ENCODE measurements at places on chromosomes 6 and 20.

DNA sequence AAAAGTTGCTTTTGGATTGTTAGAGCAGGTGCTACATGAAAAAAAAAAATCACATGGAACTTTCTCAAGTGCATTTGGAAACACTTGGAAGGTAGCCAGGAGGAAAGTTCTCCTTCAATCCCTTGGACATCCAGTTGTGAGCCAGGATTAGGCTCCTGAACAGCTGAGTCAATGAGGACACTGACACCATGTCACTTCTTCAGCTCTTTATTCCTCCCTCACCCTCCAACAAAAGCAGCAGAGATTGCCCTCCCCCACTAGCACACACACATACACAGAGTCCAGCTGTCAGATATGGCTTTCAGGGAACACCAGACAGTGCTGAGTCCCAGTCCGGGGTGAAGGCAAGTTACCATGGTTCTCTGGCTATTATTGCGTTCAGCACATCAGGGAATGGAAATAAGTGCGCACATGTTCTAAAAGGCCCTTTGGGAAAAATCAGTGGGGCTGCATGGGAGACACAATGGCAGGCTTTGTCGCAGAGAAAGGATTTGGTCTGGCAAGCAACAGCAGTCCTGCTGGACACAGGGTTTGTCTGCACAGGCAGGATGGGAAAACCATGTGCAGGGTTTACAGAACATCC lies 124.7 kb upstream of the MARCKS start:
- DNase-seq, result no peak

- no peak for DNase-seq
These were observed 2.6 kb downstream of the SMIM29 start for GRCh38 chr6:34246249-34246562.

- no peak for DNase-seq
These were observed 52.9 kb upstream of the PLCB4 start for GRCh38 chr20:9015984-9016324.

- DNase-seq, result no peak
These were observed 102.1 kb downstream of the ATG5 start for GRCh38 chr6:106223300-106223930.

DNA sequence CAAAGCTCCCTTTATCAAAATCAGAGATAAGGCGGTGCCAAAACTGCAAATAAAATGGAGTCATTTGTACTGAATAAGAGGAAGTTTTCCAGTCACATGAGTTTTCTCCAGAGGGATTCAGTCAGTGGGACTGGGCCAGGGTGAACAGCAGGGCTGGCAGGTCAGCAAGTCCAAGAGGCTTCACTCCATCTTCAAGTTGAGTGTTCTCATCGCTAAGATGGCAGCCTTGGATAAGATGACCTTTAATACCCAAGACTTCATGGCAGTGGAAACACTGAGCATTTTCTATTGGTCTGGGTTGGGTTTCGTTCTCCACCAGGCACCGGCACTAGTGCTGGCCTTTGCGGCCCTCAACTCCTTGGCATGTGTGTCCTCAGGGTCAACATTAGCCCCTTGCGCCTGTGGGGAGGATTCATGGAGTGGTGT lies 29.3 kb upstream of the IGF2R start:
- no peak for DNase-seq

DNA sequence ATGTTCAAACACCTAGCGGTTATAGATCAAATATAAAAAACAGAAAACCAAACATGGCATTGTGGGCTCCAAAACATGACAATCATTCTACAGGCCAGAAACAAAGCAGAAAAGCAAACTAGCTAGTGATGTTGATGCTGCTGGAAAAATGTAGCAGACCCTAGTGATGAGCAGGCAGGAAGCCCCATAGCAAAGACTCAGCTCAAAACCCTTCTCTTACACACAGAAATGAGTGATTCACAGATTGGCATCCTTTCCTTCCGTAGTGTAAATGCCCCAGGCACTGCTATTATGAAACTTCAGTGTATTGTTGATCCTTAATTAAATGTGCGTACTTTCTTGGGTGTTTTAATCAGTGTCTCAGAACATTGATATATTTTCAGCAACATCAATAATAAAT lies 425.1 kb downstream of the UTRN start:
- DNase-seq, result peak; percentile 21

GRCh38 chr6:131379948-131380347 lies 193.1 kb upstream of the ARG1 start:
- no peak for DNase-seq

DNA sequence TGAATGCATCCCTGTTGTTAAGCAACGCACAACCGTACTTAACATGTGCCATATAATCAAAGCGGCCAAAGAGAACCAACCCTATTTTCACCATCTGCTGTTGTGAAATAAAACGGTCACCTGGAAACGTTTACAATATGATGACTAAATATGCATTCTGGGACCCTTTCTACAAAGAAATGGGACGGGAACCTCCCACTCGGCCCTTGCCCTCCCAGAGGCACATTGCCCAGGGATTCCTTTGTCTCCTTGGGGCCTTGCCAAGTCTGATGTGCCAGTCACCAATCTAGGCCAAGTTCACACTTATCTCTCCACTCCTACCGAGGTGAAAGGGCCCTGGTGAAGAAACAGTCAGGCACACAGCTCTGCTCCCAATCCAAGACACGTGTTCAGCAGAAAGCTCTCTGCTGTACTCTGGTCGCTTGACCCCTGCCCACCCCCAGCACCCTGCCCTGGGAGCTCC lies 427.4 kb upstream of the JARID2 start:
- DNase-seq, result no peak

DNA sequence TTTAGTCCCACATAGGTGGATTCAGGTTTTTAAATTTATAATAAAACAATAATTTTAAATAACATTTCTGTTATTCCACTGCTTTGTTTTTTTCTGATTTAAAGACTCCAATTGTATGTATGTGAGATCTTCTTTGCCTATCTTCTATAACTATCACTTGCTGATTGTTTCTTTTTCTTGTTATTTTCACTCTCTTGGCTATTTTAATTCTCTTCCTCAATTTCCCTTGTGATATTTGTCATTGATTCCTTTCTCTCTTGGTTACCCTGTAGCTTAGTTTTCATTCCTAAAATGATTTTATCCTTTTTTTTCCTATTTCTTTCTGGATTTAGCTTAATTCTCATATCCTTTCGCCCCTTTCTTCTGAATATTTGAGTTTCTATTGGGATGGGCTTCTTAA lies 227.3 kb upstream of the TENT5A start:
- DNase-seq, result no peak

DNA sequence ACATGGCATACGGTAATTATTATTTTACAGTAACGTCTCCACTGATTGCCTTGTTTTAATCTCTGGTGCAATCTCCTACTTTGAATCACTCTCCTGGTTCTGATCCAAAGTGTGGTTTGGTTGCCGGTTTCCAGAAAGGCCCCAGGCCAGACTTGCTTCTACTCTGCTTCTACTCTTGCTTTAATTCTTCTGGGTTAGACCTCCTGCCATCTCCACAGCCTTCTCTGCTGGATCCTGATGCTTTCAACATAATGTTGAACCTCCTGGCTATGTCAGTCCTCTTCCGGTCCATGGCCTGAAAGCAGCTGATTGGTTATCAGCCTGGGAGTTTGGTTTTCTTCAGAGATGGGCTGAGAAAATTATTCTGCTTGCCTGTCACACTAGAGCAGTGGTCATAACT lies 266.5 kb upstream of the RIMS1 start:
- no peak for DNase-seq

- no peak for DNase-seq
These were observed 200.8 kb upstream of the RIN2 start for GRCh38 chr20:19557291-19557690.

- DNase-seq, result no peak
These were observed 85.4 kb upstream of the OLIG3 start for GRCh38 chr6:137579612-137580011.

- DNase-seq, result peak; percentile 81
These were observed 47.2 kb downstream of the FOXF2 start for GRCh38 chr6:1436334-1437306.

GRCh38 chr20:6566821-6567220 lies 200.7 kb upstream of the BMP2 start:
- DNase-seq, result no peak

- no peak for DNase-seq
These were observed 20.8 kb upstream of the MLN start for GRCh38 chr6:33824461-33825154.

DNA sequence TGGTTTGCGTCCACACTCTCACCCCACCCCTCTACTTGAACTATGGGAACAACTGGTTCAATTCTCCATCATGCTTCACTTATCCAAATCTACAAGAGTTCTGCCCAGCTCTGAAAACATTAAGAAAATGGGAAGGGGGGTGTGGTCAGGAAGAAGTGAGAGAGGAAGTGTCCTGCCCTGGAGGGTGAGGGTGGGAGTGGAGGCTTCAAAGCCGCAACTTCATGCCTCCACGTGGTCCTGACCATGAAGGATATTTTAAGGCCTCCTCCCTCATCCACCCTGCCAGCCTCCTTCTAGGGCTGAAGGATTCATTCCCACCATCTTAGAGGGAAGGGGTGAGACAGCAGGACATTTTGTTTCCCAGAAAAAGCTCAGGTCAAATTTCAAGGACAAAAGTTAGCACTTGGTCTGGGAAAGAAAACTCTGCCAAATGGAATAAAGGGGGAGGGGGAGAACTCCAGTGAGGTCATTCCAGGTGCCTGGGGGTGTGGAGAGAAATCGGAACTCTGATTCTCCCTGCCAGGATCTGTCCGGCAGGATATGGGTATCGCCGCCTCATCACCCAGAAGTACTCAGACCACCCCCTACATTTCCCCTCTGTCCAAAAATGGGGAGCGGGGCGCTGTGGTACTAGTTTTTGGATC lies 4.9 kb downstream of the RIMS4 start:
- no peak for DNase-seq

DNA sequence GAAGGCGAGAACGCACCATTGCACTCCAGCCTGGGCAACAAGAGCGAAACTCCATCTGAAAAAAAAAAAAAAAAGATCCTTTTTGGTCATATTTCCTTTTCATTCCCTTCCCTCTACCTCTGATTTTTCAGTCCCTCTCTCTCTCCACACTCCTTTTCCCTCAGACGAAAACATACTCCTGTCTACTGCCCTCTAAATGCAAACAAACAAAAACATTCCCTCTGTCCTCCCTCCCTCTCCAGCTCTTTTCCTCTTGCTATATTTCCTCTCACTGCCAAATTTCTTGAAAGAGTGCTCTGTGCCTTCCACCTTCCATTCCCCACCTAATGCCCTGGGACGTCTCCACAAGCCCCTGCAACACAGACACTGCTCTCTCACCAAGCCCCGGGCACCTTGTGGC lies 14.9 kb upstream of the MDFI start:
- no peak for DNase-seq

GRCh38 chr20:40525351-40525750 lies 163.7 kb downstream of the MAFB start:
- no peak for DNase-seq

GRCh38 chr6:88641178-88641903 lies 322.1 kb downstream of the RNGTT start:
- no peak for DNase-seq

GRCh38 chr6:90941885-90942284 lies 355.0 kb upstream of the MAP3K7 start:
- no peak for DNase-seq

DNA sequence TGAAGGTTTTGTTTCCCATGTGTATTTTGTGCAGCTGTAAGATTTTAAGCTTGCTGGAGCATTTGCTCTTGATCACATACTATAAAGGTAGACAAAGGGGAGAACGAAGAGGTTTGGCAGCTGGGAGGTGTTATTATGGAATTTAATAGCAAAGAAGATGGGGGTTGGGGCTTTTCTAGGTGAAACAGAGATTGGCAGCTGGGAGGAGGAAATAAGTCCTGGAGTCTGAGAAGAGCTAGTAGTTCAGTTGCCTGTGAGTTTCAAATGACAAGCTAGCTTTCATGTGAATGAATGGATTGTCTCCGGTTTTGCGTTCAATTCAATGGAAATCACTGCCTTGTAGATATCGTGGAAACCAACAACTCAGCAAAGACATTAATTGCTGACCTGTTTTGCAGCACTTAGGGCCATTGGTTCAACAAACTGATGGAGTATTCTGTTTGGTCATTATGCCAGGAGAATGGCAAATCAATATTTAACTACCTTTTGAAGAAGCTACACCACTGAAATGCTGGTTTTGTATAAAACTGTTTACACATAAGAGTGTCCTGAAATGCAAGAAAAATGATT lies 38.1 kb upstream of the FLRT3 start:
- DNase-seq, result no peak

- DNase-seq, result no peak
These were observed 10.8 kb downstream of the GPR31 start for GRCh38 chr6:167146977-167147376.

- no peak for DNase-seq
These were observed 2.0 kb downstream of the HLA-B start for GRCh38 chr6:31354864-31355582.

DNA sequence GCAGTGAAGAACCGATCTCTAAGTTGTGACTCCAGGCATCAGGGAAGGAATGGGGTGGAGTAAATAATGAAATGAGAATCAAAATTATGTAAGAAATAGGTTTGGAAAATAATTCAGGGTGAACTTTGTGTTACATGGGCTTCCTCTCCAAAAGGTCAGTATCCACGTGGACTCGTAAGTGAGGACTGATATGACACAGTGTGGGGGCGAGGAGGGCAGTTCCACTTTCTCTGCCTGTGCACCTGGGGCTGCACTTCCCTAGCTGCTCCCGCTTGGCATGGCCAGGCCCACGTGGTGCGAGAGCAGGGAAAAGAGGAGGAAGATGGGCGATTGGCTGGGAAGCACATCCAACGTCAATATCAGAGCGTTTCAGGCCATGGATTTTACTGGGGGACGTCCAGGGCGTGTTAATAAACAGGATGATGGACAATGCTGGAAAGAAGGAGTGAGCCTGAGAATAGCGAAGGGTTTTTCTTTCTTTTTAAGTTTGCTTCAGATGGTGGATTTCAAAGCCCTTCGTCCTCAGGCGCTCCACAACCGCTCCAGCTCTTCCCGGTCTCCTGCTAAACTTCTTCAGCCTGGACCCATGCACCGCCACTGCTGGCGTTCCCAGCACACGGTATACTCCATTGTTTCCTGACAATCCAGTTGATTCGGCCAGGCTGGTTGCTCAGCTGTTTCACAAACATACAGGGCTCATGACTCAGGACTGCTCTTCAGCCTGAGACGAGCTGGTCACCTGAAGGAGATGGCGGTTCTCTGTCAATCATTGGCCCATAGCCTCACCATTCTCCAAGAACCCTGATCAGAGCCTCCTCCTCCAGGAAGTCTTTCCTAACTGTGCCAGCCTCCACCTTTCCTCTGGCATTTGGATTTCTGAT lies 11.8 kb downstream of the CCR6 start:
- no peak for DNase-seq

GRCh38 chr6:142648036-142648451 lies 296.9 kb downstream of the HIVEP2 start:
- no peak for DNase-seq

DNA sequence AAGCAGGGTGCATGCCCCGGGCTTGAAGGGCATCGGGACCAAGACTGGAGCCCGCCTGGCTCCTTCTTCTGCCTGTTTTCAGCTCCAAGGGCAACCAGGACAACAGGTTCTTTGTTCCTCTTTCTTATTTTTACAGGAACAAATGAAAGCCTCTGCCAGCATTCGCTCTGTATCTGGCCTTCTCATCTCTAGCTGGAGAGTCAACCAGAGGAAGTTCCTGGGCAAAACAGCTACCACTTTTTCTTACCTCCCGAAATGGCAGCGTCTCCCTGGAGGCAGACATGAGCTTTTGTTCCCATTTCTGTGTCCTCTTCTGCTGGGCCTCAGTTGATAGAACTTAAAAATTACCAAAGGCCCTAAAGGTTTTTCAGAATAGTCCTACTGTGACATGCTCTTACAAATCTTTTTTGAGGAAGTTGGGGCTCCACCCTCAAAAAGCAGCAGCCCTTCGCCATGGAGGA lies 74.1 kb upstream of the NAA20 start:
- peak; percentile 59 for DNase-seq
